ENCODE measurements at places on chromosomes 5 and 9.

DNA sequence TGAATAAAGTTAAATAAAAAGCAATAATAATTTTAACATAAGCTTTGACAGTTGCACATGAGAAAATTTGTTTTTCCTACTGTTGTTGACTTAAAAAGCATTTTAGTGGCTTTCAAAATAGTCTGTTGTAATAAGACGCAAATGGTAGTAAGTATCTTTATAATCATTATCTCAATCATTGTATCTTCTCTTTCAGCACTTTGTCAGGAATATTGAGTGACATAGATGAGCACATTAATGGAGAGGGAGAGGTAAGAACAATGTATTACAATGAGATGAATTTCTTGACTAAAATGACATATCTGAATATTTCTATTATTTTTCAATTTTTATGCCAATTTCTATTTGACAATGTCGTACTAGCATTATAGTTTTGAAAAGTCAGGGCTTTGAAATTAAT is 193.9 kb upstream of the MRPS30 start:
- DNase-seq: no peak

DNA sequence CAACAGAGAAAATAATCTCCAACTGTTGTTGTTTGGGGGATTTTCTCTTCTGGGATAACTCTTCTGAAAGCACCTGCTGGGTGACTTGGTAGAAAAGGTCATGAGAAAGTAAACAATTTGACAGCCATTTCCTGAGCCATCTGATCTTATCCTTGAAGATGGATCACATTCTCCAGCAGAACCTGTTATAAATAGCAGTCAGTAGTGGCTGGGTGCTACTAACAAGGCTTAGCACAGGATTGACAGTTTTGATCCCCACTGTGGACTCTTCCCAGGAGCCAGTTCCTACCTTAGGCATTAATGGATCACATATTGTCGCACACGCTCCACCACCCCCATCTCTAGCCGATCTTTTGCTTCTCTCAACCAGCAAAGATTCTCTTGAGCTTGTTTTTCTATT is 220.2 kb downstream of the PLK2 start:
- DNase-seq: no peak

- no peak for DNase-seq
Observed at GRCh38 chr5:145553177-145553576, 282.0 kb downstream of the PRELID2 start.

DNA sequence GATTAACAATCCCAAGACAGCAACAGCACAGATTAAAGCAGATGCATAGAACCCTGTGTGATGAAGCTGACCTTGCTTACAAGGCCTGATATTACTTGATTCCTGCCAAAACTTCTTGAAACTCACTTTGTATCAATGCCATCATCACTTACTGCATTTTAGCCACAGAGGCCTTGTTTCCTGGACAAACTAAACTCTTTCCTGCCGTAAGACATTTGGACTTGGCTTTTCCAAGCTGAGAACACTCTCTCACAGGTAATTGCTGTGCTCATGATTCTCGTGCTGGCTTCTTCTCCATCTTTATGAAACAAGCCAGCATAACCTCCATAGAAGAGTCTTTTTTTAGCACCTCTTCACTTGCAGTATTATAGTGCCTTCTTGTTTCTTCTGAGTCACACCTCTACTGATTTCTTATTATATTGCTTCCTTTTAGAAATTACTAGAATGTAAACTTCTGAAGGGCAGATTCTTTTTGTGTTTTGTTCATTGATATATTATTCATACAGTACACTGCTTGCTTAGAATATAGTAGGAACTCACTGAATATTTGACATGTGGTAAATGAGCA is 456.5 kb upstream of the ZNF608 start:
- no peak for DNase-seq

DNA sequence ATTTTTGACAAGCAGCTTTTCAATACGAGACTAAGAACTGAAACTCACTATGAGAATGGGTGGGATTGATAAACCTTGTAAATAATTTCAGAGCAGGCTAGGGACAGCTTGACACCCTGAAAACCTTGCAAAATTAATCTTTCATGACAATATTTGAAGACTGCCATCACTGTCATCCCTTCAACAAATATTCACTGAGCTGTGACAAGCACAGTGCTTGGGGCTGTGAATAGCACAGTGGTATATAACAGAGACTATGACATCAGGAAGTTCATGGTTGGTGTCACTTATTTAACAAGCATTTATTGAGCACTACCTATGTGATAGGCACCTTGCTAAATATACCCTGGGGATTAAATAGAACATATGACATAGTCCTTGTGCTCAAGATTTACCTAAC is 741.0 kb upstream of the RIOK2 start:
- no peak for DNase-seq

GRCh38 chr5:125225424-125225823 is 479.0 kb upstream of the ZNF608 start:
- DNase-seq: no peak

- DNase-seq: no peak
Observed at GRCh38 chr5:60634051-60634450, 65.9 kb downstream of the DEPDC1B start.

DNA sequence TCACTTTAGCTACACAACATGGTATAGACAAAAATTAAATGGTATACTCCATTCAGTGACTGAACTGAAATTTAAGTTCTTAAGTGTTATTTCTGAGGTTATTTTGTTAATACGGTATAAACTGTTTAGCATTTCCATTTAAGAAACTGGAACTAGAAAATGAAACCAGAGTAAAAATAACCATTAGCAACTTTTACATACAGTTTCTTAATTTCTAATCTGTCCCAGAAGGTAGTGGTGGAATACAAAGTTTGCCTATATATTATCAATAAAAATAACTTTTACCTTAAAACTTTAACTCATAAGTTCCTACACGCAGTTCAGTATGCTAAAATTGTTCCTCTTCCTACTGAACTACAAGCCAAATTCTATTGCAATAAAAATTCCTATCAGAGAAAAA is 10.3 kb downstream of the GOLPH3 start:
- DNase-seq: no peak

DNA sequence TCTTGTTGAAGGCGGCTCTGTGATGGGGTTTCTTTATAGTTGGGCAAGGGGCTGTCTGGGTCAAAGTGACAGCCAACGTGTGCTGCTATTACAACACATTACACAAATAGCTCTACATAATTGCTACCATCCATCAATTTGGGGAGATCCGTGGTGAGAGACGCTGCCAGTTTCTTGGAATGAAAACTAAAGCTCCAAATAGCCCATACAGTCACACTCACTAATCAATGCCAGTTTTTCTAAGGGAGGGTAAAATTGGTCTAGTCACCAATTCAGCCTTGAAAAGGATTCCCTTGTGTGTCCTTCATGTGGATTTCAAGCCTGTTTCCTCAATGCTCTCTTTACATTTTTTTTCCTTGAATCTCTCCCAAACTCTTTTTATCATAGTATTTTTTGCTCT is 343.3 kb upstream of the KLF4 start:
- no peak for DNase-seq

GRCh38 chr9:8134635-8135034 is 335.1 kb upstream of the DMAC1 start:
- no peak for DNase-seq

DNA sequence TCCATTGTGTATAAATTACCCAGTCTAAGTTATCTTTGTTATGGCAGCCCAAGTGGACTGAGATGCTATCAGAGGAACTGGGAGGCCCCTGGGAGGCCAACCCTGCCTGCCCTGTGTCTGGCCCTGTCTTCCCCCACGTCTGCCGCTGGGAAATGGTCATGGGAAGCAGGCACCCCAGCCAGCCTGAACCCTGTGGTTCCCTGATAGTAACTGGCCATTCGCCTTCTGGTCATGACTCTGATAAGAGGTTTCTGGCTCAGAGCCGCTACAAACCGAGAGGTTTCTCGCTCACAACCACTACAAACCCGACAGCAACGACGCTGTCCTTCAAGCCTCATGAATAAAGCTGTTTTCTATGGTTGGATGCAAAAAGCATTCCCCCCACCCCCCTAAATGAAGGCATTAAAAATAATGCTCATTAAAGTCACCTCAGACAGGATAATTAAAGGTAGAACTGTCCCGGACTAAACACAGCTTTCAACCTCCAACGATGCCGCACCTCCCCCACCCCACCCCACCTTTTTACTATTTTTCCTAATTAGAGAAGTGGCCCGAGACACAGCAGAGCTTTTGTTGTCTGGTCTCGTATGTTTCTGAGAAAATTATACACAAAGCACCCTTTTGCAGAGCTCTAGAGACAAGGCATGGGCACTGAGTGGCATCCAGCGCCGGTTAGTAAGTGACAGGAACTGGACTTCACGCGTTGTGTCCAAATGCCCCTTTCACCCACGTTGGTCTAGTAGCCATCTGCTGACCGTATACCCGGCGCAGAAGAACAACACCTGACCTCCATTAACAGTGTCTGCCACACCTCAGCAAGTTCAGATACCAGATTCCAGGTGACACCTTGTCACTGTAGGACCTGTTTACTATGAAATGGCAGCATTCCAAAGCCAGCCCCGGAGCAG is 140.8 kb downstream of the COL23A1 start:
- DNase-seq: no peak

- DNase-seq: peak; percentile 61
Observed at GRCh38 chr5:166845044-166845443, 1446.4 kb upstream of the WWC1 start.

GRCh38 chr9:110126986-110127864 is 80.7 kb downstream of the C9orf152 start:
- peak; percentile 41 for DNase-seq

DNA sequence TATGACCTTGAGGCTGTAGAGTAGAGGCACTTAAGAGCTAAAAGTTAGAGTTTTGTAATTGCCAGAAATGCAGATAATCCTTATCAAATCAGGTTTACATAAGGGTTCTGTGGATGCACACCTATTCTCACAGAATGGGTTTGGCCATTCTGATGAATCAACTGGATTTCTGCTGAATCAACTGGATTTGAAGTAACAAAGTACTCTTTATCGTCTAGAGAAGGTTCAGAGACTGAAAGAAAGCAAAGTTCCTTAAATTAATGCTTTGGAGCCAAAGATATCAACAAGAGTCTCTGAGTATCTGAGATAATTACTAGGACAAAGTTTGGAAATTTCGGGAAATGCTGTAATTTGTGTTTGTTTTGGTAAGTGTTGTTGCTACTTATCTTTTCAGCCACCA is 669.6 kb upstream of the ZNF608 start:
- no peak for DNase-seq

DNA sequence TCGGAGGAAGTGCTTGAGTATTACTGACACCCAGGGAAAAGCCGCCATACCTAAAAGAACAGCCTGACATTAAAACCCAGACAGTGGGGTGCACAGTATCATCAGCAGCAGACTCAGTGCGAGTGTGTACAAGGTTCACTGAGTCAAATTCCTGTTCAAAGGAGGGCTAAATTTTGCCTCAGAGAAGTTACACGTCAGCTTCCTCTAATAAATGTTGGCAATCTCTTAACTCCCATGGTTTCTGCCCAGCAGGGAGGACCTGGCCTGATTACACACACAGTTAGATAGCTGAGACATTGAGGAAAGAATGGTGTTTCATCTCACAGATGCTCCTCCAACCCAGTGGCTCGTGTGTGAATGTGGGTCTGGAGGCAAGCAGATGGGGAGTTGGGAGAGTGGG is 38.2 kb downstream of the NIPSNAP3B start:
- DNase-seq: no peak

DNA sequence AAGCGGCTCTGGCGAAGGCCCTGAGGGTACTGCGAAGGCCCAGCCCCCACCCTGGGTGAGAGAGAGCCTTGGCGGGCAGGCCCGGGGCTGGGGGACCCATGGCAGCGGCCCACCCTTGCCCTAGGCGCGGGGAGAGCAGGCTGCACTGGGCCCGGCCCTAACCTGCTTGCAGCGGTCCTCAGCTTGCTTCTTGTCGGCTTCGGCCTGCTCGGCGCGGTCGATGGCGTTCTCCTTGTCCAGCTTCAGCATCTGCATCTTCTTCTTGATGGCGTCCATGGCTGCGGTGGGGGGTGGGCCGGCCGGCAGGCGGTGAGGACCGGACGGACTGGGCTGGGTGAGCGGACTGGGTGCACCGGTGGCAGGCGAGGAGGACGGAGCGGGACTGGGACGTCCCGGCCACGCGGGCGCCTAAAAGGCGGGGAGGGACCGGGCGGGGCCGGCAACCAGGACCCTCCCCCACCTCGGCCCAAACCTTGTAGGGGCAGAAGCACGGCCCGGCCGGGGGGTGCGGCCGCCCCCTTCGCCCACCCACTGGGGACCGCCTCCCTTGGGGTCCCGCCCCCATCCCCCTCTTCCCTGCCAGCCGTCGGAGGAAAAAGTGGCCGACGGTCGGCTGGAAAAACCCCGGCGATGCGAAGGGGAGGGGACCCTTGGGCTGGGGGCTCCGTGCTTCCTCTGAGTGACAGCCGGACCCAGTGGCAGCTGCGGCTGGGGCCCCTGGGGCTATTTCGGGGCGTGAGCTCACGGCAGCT is at the start of gene TPM2:
Gene TPM2, minus strand, starts transcription at position 384 of the 752 bp plus-strand sequence. Its CDS starts 108 bp downstream, at position 276.
- peak; percentile 78 for DNase-seq

GRCh38 chr9:131628459-131629225 is 83.3 kb downstream of the PRRT1B start:
- DNase-seq: no peak

DNA sequence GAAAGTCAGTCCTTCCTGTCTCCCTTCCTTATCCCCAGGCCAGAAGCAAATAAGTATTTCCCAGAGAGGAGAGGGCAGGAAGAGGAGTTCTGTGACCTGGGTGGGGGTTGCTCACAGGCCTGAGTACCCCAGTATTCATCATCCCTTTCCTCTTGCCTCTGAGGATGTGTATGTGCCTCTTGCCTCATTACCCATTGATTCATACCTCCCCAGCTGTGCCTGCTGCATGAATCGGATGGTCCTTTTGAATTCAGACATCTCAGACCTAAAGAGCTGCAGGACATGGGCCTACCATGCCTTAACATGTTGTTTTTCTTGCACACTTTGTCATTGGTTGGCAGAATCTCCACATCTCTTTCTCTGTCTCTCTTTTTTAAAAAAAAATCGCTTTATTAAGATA is 112.8 kb upstream of the SHB start:
- no peak for DNase-seq

- DNase-seq: no peak
Observed at GRCh38 chr9:135176284-135176683, 88.8 kb downstream of the OLFM1 start.

DNA sequence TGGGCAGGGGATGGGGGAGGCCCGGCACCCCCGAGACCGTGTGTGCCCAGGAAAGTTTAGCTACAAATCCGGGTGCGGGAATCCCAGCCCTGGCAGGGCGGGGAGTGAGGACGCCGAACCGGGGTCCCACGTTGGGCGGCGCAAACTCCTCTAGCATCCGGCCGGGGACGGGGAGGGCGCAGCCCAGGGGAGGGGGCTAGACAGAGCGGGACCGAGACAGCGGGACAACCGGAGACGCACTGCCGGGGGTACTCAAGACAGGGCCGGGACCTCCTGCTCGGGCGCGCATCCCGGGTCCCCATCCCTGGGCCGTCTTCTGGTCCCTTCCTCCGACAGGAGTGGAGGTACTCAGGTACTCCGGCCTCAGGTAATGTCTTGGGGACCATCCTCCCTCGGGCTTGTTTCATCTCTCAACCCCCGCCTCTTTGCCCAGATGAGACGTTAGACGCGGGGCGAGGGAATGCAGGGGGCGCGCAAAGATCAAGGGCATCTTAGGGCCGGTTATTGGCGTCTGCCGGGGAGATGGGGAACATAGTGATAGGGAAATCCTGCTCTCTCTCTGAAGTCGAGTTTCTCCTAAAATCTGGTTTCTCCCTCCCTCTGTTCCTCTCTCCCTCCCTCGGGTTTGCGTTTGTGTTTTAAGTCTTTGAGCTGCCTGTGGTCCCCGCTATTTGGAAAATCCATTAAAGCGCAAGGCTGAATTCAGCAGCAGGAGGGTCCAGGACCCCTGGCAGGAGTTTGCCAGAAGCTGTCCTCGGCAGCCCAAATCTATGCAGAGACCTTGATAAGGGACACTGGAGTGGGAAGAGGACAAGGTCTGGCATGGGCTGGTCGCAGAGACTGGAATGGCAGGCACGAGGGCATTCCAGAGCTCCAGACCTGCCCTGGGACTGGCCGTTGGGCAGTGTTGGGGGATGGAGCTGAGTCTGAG is 815 bp downstream of the PDZD2 start:
- DNase-seq: peak; percentile 49

Measured in neural progenitor cell (in vitro differentiated cells).